ENCODE measurements at places on chromosomes 11 and 22.

- DNase-seq, result no peak
Observed at GRCh38 chr22:25892678-25893077, 150.7 kb downstream of the MYO18B start.

- no peak for DNase-seq
Observed at GRCh38 chr11:66313321-66314185, 3.3 kb downstream of the CD248 start.

- no peak for DNase-seq
Observed at GRCh38 chr11:134244593-134244992, 8.6 kb downstream of the THYN1 start.

DNA sequence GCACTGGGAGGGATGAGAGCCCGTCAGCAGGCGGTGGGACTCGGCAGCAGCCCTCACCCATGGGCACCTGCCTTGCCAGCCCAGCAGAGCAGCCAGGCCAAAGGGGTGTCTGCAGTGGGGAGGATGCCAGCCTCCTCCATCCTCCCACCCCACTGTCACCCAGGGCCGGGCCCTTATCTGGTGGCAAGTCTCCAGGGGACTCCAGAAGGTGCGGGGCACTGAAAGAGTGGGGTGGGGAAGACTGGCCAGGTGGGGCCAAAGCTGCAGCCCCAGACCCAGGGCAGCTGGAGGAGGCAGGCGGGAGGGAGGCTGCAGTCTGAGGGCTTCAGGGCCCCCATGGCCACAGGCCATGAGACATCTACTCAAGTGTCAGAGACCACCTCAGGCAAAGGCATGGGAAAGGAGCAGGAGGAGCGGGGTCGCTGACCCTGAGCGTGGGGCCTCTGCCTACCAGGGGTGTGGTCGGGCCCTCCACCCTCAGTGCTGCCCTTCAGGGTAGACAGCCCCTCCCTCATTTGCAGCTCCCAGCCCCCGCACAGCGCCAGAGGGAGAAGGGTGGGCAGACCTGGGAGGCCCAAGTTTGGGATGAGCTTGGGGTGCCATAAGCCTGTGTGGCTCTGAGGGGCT, 3.5 kb downstream of the DGCR6L start:
- DNase-seq, result peak; percentile 13

DNA sequence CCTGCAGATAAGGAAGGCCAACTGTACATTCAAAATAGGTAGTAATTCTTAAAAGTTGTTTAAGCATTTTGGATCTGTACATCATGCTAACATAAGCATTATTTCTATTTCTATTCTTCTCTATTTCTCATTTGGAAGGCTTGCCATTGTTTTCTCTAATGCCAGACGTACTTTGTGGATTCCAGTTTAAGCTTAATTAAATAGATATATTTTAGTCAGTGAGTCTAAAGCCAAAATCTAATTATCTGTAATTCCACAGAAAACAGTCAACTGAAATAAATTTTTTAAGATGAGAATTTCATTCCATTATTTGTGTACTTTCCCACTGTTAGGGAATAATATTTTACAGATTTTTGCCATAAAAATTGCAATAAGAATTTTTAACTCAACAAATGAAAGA, 123.0 kb downstream of the LUZP2 start:
- DNase-seq, result no peak

GRCh38 chr11:12223771-12224536, 113.6 kb downstream of the MICAL2 start:
- no peak for DNase-seq

DNA sequence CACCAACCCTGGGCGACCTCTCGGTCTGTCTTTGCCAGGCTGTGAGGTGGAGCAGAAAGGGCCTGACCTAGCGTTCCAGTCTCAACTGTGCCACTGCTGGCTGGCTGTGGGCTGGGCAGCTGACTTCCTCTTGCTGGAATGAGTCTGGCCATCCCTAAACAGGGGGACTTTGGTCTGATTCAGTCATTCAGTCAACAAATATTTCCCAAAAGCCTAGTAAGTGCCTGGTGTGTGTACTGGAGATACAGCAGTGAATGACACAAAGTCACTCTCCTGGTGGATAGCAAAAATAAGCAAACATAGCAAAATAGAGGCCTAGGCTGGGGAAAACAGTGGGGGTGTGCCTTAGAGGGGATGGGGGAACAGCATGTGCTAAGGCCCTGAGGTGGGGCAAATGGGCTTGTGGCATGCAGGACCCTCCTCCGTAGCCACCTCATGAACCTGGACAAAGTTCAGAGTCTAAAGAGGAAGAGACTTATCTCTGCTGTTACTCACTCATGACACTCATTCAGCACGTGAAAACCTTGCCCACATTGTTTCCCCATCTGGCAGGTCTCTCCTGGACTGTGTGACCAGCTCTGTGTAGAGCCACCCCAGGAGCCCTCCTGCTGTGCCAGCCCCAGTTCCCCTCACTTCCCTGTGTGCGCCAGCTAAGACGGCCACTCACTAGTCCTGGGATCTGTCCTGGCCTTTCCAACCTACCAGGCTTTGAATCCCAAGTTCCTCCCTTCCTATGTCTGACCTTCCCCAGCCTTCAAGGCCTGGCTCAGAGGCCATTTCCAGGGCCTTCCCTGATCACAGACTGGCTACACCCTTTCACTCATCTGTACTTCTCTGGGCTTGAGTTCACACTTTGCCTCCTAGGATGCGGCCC, 4.7 kb downstream of the GUCD1 start:
- no peak for DNase-seq

DNA sequence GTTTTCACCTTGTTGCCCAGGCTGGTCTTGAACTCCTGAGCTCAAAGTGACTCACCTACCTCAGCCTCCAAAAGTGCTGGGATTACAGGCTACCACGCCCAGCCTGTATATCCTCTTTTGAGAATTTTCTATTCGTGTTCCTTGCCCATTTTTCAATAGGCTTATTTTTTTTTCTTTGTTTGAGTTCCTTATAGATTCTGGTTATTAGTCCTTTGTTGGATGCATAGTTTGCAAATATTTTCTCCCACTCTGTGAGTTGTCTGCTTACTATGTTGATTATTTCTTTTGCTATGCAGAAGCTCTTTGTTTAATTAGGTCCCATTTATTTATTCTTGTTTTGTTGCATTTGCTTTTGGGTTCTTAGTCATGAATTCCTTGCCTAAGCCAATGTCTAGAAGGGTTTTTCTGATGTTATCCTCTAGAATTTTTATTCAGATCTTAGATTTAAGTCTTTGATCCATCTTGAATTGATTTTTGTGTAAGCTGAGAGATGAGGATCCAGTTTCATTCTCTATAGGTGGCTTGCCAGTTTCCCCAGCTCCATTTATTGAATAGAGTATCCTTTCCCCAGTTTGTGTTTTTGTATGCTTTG, 17.7 kb upstream of the ZBED5 start:
- DNase-seq, result no peak

DNA sequence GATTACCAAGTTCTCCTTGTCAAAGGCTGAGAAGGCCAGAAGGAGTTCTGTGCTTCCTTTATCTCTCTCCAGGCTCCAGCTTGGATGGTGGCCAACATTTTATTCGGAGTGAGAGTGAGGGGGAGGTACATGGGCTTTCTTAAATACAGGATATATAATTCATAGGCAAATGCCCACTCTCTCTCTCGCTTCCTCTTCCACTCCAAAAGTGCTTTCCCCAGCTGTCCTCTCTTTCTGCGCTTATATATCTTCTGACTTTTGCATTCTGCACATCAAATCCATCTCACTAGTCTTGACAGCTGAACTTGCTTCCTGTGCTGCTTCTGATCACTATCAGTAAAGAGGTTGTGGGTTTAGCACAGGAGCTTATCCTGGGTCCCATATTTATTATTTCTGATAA, 125.4 kb upstream of the ARHGAP20 start:
- DNase-seq, result no peak

DNA sequence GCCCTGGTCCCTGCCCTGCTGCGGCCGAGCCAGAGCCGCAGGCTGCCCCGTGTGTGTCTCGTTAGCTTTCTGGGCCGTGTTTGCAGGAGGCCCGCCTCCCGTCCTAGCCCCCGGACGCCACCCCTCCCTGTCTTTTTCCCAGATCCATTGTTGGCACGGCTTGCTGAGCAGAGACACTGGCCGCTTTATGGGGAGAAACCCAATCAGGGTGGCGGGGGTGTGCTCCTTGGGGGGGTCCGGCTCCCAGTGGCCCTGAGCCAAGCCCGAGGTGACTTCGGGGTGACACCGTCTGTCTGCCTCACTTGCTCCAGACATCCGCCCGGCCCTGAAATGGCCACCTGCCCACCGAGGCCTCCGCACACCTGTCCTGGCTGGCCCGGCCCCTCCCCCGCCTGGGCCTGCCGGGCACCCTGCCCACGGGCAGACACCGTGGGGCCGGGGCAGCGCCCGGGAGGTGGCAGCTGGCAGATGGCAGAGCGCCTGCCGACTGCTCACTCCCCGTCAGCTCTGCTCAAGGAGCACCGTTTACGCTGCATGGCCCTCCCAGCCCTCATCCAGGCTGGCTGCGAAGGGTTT, 43.1 kb upstream of the PPARA start:
- no peak for DNase-seq

GRCh38 chr11:42890773-42891172, 421.0 kb upstream of the API5 start:
- DNase-seq, result no peak

DNA sequence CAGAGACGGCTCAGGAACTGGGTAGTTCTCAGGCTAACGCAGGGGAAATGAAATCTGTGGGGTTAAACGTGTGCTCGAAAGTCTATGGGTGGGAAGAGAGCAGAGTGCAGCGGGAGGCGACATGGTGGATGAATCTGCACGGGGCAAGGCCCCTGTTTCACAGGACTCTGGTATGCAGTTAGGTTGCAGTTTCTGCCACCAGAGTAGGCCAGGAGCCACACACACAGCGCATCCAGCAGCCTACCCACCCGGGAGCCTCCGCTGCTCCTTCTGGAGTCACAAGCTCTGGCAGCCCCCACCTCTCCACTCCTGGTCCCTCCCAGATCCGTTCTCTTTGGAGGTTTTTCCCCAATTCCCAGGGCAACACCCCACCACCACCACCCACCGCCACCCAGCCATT, 27.0 kb downstream of the SPATA19 start:
- DNase-seq, result no peak

DNA sequence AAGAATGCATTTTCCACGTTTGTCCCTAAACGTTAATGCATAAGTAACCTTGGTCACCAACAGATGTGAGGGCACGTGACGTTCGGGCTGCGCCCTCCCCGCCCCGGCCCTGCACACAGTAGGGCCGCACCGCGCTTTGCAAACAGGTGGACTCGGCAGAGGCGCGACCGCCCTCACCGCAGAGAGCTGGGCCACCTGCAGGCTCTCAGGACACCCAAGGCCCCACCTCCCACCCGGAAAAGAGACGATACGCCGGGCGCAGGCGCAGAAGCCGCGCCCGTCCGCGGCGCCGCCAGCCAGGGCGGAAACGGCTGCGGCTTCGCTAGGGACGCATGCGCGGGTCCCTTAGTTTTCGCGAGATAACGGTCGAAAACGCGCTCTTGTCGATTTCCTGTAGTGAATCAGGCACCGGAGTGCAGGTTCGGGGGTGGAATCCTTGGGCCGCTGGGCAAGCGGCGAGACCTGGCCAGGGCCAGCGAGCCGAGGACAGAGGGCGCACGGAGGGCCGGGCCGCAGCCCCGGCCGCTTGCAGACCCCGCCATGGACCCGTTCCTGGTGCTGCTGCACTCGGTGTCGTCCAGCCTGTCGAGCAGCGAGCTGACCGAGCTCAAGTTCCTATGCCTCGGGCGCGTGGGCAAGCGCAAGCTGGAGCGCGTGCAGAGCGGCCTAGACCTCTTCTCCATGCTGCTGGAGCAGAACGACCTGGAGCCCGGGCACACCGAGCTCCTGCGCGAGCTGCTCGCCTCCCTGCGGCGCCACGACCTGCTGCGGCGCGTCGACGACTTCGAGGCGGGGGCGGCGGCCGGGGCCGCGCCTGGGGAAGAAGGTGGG, at the start of gene FADD:
FADD (plus strand) TSS at position 377 of the 831 bp plus-strand sequence; CDS start at position 541, 164 bp downstream.
- DNase-seq, result peak; percentile 91

DNA sequence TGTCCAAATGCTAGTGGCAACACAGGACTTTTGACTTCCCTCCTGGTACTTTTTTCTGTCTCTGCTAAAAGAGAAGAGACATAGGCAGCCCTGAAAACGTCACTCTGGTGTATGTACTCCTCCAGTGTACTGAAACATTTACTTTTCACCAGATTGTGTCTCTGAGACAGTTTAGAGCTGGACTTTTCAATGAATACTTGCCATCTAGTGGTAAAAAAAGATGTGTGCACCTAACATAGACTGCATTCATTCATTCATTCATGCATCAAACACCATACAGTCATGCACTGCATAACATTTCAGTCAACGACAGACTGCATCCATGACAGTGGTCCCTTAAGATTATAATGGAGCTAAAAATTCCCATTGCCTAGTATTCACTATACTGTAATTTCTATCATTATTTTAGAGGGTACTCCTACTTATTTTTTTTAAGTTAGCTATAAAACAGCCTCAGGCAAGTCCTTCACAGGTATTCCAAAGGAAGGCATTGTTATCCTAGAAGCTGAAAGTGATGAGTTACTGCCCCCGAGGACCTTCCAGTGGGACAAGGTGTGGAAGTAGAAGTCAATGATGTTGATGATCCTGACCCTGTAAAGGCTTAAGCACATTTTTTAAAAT, 186.2 kb downstream of the SPON1 start:
- no peak for DNase-seq

- peak; percentile 21 for DNase-seq
Observed at GRCh38 chr11:22432291-22433093, 94.3 kb downstream of the SLC17A6 start.

DNA sequence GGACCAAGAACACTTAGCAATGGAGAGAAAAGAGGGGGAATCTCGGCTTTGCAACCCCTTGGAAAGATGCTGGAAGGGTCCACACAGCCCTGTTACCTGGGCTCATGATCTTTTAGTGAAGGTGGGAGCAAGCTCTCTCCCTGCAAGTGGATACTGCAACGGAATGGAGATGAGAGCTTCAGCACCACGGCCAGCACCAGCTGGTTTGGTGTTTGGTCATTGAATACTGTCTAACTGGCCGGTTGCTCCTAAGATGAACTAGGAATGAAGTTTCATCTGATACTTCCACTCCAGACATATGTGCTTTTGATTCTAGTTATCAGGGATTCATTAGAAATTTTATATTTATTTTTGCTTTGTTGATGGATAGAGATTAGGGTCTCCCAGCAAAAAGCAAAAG, 16.3 kb downstream of the HTR3A start:
- DNase-seq, result no peak

- DNase-seq, result no peak
Observed at GRCh38 chr11:125496529-125496857, 428 bp upstream of the FEZ1 start.

GRCh38 chr11:102429226-102429625, 23.3 kb downstream of the TMEM123 start:
- DNase-seq, result no peak

DNA sequence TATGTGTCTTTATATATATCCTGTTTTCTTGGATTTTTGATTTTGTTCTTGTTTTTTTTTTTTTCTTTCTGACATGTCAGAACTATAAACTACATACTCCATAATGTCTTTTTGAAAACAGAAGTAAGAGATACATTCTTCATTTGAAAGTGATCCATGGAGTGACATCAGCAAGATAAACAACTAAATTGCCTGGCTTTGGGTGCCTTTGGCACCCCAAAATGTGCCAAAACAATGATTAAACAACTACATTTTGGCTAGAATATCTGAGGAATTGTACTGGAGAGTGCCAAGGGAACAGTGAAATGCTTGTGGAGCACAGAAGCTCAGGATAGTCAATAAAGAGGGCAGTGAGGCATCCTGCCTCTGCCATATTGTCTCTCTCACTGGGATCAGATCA, 766.1 kb upstream of the ANO3 start:
- no peak for DNase-seq

GRCh38 chr11:87440076-87440770, 402.5 kb downstream of the TMEM135 start:
- no peak for DNase-seq

GRCh38 chr22:40612291-40612751, 24.2 kb downstream of the MRTFA start:
- DNase-seq, result no peak

- no peak for DNase-seq
Observed at GRCh38 chr11:31818874-31819331, 7.8 kb upstream of the PAX6 start.

Data from activated T-cell treated with anti-CD3 and anti-CD28 coated beads, Interleukin-2, amount 50 U/mL, for 48 hours (primary cell).